CD4-positive, alpha-beta memory T cell (primary cell): ENCODE measurements at places on chromosomes 5 and 9. TPM values are rescaled to one million over a fixed set of nuclear protein-coding genes. Genes with fewer than 3 reads are reported as not detected.

GRCh38 chr5:10723514-10723913, 37.5 kb downstream of the DAP start:
- no peaks in the 10 kb centered on the region for H3K27me3 ChIP-seq
- no peaks in the 10 kb centered on the region for H3K36me3 ChIP-seq
- H3K4me1 ChIP-seq: no peaks in the 10 kb centered on the region
- H3K27ac ChIP-seq: no peak overlapping the region
- no peak overlapping the region for H3K4me3 ChIP-seq
- no peak for DNase-seq

The DBH gene
- 0.08 TPM for total RNA-seq

GRCh38 chr5:31382051-31382878, 149.6 kb downstream of the DROSHA start:
- no peak overlapping the region for H3K4me3 ChIP-seq
- no peak for DNase-seq
- no peaks in the 10 kb centered on the region for H3K4me1 ChIP-seq

DNA sequence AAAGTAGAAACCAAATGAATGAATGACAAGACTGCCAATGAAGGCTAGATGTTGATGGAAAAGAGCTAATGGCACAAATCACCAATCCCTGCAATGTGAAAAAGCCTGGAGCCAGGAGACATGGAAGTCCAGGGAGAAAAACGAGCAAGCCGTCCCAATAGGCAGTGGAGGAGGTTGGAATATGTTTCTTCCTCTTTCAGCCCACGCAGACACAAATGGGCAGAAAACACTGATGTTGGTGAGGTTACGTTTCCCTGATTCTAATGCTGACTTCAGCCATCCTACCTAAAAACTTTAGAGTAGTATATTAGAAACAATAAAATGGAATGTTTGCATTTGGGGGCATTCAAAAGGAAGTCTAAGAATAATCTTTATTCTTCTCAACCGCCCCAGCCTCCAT, 23.9 kb upstream of the KIF2A start:
- H3K27me3 ChIP-seq: no peaks in the 10 kb centered on the region
- DNase-seq: no peak
- no peak overlapping the region for H3K27ac ChIP-seq
- peaks cover 25% of the 10 kb centered on the region for H3K4me1 ChIP-seq

- H3K4me3 ChIP-seq: no peak overlapping the region
- DNase-seq: no peak
- H3K36me3 ChIP-seq: no peaks in the 10 kb centered on the region
- no peaks in the 10 kb centered on the region for H3K27me3 ChIP-seq
- H3K27ac ChIP-seq: no peak overlapping the region
Measured at GRCh38 chr5:113122053-113122452, 145.5 kb downstream of the DCP2 start.

DNA sequence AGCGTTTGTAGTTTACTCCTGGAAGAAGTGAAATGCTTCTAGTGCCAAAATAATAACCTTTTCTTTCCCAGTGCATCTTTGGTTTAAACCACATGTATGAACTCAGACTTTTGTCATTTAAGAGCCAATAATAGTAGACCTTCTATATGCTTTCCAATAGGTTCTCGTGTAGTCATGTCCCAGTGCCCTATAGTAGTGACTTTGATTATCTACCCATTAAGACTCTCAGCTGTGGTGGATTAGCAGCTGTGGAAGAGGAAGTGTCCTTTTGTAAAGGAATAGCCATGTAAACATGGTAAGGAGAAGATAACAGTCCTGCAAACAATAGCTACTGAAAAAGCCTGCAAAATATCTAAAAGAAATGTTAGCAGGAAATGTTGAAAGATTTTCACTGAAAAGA, 765.3 kb downstream of the MTRR start:
- H3K36me3 ChIP-seq: no peaks in the 10 kb centered on the region
- H3K4me3 ChIP-seq: no peak overlapping the region
- H3K4me1 ChIP-seq: no peaks in the 10 kb centered on the region
- no peak for DNase-seq
- no peaks in the 10 kb centered on the region for H3K27me3 ChIP-seq
- no peak overlapping the region for H3K27ac ChIP-seq

The IFNK gene
- not detected for total RNA-seq

- no peak overlapping the region for H3K4me3 ChIP-seq
- H3K27ac ChIP-seq: no peak overlapping the region
- H3K4me1 ChIP-seq: peaks cover 54% of the 10 kb centered on the region
- DNase-seq: no peak
- no peaks in the 10 kb centered on the region for H3K36me3 ChIP-seq
Measured at GRCh38 chr9:77946969-77947620, 84.5 kb downstream of the GNAQ start.

- peaks cover 3% of the 10 kb centered on the region for H3K27me3 ChIP-seq
- no peak overlapping the region for H3K27ac ChIP-seq
- H3K4me1 ChIP-seq: no peaks in the 10 kb centered on the region
- H3K36me3 ChIP-seq: no peaks in the 10 kb centered on the region
- H3K4me3 ChIP-seq: no peak overlapping the region
Measured at GRCh38 chr5:115306011-115306536, 9.6 kb upstream of the CCDC112 start.

The FGF1 gene
- total RNA-seq: not detected

DNA sequence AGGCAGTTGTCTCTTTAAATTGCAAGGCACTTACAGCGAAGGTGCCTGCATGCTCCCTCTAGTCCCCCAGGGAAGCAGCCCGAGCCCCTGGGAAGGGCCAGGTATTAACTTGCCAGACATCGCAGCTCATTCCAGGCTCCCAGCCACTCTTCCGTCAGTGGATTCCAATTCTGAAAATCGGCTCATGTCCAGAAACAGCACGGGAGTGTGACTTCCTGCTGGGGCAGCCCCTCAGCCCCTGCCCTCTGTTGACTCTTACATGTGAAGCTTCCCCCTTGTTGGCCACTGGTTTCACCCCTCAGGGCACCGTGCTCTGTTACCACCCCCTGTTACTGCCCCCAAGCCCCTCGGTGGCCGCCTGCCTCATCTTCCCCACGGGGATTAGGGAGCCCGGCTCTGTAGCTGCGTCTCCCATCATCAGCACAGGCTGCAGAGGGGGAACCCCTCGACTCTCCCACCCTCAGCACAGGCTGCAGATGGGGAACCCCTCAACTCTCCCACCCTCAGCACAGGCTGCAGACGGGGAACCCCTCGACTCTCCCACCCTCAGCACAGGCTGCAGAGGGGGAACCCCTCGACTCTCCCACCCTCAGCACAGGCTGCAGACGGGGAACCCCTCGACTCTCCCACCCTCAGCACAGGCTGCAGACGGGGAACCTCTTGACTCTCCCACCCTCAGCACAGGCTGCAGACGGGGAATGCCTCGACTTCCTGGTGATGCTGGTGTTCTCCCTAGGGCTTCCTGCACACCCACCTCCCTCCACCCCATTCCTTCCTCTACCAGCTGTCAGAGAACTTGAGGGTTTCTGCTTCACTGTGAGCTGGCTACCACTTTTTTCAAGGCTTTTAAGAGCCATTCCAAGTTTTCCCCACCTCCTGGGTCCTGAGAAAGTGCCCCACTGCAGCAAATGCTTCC, 11.1 kb upstream of the CACNA1B start:
- H3K27ac ChIP-seq: no peak overlapping the region
- no peak overlapping the region for H3K4me3 ChIP-seq
- no peaks in the 10 kb centered on the region for H3K4me1 ChIP-seq
- no peak for DNase-seq
- H3K36me3 ChIP-seq: no peaks in the 10 kb centered on the region

DNA sequence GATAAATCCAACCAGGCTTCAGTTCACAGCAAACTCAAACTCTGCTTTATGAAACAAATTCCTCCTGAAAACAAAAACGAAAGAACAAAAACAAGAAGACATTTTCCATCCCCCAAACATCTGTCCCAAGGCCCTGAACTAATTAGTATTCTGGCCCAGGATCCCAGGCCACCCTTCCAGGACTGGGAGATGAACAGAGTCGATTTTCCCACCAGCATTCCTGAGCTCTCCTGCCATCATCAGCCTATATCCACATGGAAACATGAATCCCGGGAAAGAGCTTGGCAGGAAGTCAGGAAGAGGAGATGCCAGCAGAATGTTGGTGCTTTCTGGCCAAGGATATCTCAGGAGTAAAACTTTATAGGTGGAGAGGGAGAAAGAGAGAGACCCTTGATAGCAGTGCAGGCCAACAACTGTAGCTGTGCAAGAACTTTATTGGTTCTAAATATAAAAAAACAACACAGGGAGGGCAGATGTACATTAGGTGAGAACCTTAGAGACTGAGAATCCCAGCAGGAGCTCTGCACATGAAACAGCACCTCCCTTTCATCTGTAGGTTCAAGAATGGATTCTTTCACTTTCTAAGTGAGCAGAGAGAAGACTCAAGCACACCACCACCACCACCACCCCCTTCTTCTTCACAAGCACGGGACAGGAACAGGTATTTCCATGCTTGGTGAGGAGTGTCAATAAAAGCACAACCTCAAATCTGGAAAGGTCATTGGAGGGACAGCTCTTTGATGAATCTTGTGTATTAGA, 190.7 kb upstream of the TAS2R1 start:
- no peaks in the 10 kb centered on the region for H3K36me3 ChIP-seq
- H3K27me3 ChIP-seq: no peaks in the 10 kb centered on the region
- H3K27ac ChIP-seq: no peak overlapping the region
- DNase-seq: no peak
- H3K4me3 ChIP-seq: no peak overlapping the region

DNA sequence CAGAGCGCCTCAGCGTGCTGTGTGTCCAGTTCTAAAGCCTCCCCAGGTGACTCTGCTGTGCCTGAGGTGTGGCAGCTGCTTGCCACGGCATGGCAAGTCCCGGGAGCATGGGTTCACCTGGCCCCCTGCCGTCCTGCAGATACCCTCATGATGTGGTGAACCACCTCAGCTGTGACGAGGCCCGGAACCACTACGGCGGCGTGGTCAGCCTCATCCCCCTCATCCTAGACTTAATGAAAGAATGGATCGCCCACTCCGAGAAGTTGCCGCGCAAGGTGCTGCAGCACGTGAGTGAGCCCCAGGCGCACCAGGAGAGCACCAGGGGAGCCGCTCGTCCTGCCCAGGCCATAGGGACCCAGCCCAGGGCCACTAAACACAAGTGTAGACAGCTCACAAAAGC, 9.5 kb downstream of the SPACA9 start:
- H3K4me1 ChIP-seq: no peaks in the 10 kb centered on the region
- DNase-seq: no peak
- no peaks in the 10 kb centered on the region for H3K27me3 ChIP-seq
- no peaks in the 10 kb centered on the region for H3K36me3 ChIP-seq
- H3K4me3 ChIP-seq: no peak overlapping the region

DNA sequence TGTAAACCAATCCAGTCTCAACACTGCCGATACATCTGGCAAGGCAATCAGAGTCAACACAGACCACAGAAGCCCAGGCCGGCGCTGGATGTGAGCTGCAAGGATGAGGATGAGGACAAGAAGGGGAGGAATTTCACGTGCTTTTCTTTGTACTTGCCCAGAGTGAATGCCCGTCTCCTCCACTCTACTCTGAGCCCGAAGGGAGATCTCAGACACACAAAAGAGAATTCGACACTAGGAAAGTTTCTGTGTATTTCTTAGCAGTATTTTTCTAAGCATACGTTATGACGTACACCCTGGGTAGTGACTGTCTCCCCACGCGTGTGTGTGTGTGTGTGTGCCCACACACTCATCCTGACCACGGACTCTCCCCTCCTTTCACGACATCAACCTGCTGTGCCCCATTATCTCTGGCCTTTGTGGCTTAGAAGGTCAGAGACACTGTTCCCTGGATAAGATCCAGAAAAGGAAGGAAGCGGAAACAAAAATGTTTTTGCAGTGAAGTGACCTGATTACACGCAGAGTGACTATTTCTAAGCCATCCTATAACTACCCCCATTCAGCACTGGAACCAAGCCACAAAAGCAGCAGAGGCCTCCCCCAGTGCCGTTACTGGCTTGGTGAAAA, 227.3 kb upstream of the DAPK1 start:
- no peak overlapping the region for H3K27ac ChIP-seq
- H3K27me3 ChIP-seq: no peaks in the 10 kb centered on the region
- no peak for DNase-seq

The CTSL gene
- 65.7 TPM for total RNA-seq

GRCh38 chr5:141957367-141957996, 520 bp downstream of the PCDH12 start:
- H3K4me3 ChIP-seq: no peak overlapping the region
- H3K4me1 ChIP-seq: peaks cover 45% of the 10 kb centered on the region
- H3K27me3 ChIP-seq: no peaks in the 10 kb centered on the region
- H3K36me3 ChIP-seq: no peaks in the 10 kb centered on the region

DNA sequence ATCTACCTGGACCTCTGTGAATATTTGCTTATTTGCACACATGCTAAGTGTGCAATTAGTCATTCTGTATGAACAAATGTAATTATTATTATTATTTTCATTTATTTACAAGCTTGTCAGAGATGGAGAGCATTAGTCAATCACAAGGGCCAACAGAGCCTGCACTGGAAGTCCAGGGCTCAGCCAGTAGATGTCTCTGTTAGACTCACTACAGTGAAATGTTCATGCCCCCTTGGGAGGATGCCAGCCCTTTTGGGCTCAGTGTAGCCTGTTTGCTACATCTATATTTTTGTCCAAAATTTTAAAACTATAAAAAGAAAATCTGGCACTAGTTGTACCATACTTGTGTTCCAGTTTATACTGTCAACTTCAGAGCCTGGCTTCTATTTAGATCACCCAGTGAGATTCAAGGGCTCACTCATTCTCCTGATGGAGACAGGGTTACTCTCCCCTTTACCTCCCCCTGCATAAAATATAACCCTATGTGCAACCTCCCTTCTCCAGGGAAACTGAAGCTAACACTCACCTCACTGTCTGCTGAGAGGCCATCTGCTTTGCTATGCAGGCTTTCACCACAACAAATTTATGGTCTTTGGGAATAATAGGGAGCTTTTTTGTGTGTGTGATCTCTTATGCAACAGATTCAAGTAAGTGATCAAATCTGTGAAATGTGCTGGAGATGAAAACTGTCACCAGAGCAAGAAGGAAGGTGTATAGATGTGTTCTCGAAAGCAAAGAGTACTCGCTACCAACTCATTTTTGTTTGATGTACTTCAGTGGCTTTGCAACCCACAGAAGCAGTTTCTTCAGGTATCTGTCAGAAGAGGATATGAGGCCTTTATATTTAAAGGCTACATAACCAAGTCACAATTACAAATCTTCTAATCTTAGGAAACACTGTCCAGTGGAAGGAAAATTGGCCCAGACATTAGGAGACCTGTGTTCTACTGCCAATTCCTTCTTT, 99.9 kb upstream of the TLE4 start:
- no peaks in the 10 kb centered on the region for H3K27me3 ChIP-seq
- no peak overlapping the region for H3K4me3 ChIP-seq
- no peak for DNase-seq
- H3K4me1 ChIP-seq: no peaks in the 10 kb centered on the region
- no peaks in the 10 kb centered on the region for H3K36me3 ChIP-seq
- H3K27ac ChIP-seq: no peak overlapping the region

The PCDHGB2 gene
- total RNA-seq: 0.55 TPM

The IFNA13 gene
- total RNA-seq: not detected

- DNase-seq: no peak
- no peak overlapping the region for H3K27ac ChIP-seq
- no peaks in the 10 kb centered on the region for H3K4me1 ChIP-seq
- H3K36me3 ChIP-seq: no peaks in the 10 kb centered on the region
Measured at GRCh38 chr5:159031513-159031912, 68.2 kb downstream of the EBF1 start.
